ENCODE measurements at places on chromosomes 4 and X.

- DNase-seq = no peak
Observed at GRCh38 chrX:107654566-107654871, 26.2 kb downstream of the PRPS1 start.

- no peak for DNase-seq
Observed at GRCh38 chr4:38723726-38724474, 58.9 kb downstream of the TLR10 start.

DNA sequence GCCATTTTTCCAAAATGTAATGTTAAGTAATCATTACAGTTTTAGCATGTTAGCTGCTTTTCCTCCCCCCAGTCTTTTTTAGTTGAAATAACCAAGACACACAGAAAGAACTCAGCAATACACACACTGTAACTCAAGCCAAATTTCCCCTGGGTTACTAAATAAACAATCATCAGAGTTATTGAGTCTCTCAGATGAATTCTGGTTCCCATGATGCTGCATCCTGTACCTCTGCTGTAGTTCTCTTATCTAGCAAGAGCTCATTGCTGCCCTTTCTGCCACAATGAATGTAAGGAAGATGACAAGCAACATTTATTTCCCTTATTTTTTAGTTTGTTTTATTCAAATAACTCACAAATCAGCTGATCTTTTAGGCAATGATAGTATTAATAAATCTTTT, 185.1 kb downstream of the ARHGAP6 start:
- peak; percentile 64 for DNase-seq

GRCh38 chrX:69192603-69193002, 27.4 kb upstream of the PJA1 start:
- no peak for DNase-seq

DNA sequence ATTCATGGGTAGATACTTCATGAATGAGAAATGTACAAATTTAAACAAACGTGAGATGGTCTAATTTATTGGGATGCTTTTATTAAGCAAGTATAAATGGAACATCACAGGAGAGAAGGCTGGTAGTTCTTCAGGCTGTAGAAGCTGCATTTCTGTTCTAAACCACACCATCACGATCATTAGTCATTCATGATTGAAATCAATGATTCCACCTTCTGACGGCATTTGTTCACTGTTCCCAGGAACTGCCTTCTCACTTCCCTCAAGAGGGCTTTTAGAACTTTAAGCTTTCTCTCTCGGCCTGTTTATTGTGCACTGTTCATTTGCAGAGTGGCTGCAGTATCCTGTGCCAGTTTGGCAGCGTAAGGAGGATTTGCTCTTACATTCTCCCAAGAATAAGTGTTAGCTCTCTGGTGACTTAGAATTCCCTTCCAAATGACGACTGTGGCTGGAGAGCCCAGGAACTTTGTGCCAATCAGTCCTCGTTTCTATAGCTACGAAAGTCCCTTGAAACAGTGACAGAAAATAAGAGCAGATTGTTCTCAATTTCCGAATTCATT, 54.7 kb downstream of the MFAP3L start:
- no peak for DNase-seq

GRCh38 chr4:115054836-115055235, 58.6 kb downstream of the NDST4 start:
- no peak for DNase-seq

GRCh38 chr4:121324331-121324730, 56.5 kb downstream of the QRFPR start:
- DNase-seq = no peak

DNA sequence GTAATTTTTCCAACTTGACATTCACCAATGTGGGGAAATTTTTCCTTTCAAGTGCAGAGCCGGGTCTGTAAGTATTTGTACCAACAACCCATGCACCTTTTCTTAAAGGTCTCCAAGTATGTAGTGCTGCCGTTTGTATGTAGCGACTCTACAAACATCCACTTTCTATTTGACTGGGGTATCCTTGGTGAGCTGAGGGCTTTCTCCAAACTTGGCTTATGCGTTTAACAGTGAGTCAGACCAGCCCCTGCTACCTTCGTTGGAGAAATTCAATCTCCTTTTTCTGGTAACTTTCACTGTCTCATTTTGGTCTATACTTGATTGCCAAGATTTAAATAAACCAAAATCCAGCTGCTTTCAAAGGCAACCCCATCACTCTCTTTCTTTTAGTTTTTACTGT, 34.9 kb downstream of the MGST2 start:
- DNase-seq = no peak

- no peak for DNase-seq
Observed at GRCh38 chr4:4480685-4481398, 61.0 kb downstream of the STX18 start.

DNA sequence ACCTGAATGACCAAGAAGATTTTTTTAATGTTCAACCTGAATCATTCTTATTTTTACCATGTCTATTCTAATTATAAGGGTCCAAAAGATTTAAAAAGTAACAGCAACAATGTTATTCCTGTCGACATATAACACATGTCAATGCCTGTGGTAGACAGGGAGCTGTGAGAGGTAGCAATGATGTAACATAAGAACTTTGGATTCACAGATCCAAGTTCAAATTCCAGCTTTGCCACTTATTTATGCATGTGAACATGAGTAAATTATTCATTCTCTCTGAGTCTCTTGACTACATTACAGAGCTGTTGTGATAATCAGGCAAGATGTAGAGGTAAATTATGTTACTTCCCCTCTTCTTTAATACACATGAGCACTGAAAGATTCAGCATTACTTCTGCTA, 54.5 kb downstream of the KLHL8 start:
- no peak for DNase-seq

DNA sequence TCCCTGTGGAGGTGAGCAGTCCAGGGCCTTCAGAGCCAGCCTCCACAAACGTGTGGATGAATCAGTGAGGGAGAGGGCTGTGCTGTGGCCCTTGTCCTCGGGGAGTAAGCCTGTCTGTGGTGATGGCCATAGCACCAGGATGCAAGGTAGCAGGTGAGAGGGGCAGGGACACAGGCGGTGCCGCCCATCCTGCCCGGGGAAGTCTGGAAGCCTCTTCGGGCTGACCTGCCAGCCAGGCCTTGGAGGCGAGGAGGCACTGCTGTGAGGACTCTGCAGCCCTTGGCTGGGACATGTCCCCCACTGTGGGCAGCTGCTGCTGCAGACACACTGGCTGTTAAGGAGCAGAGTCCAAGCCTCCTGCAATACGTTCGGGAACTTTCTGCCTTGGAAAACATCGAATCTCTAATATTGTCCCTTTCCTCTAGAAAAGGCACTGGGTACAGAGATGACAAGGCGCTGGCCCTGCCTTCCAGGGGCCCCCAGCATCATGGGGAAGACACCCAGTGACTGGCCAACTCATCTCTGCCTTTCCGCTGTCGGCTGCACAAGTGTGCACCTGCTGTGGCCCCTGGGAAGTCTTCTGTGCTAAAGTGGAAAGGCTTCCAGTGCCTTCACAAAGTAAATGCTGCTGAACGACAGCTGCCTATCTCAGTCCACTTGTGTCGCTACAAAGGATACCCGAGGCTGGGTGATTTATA, 101.4 kb downstream of the ADRA2C start:
- DNase-seq = no peak

DNA sequence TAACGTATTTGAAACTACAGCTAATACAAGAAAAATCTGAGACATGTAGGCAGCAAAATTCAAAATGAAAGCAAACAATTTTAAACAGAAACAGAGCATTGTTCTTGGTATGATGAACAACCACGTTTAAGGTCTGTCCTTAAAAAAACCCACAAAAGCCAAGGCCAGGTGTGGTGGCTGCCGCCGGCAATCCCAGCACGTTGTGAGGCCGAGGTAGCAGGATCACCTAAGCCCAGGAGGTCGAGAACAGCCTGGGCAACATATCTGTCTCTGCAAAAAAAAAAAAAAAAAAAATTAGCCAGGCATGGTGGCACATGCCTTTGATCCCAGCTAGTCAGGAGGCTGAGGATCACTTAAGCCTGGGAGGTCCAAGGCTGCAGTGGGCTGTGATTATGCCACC, 13.7 kb downstream of the RWDD4 start:
- DNase-seq = no peak

DNA sequence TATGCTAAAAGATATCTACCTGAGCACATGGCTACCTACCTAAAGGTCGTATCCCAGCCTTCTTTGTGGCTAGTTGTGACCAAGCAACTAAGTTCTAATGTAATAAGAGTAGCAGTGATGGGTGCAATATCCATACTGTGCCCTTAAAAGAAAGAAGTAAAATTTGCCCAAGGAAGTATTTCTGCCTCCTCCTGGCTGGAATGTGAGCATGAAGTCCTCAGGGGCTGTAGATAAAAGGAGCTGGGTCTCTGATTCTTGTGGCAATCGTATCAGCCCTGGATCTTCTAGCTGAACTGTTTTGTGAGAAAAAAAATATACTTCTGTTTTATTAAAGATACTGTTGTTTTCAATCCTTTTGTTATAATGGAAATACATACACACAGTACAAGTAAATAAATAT, 217.4 kb downstream of the GPAT3 start:
- no peak for DNase-seq

DNA sequence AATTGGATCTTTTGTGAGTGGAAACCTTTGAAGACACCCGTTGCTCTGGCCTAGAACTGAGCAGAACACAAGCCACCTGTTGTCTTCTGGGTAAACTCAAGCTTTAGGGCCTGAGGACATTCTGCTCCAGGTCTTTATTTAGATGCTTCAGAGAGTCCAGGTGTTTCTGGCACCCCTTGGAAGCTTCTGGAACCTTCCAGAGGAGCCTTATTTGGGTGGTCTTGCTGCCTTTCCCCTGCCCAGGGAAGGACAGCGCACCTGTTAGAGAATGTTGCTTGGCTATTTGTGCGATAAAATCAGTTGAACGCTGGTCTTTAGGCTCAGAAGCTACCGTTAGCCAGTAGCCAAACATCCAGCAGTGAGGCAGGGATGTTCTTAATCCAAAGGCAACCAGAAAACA, 3.0 kb downstream of the ZNF275 start:
- no peak for DNase-seq

GRCh38 chr4:28006021-28006420, 1145.4 kb downstream of the STIM2 start:
- DNase-seq = no peak

DNA sequence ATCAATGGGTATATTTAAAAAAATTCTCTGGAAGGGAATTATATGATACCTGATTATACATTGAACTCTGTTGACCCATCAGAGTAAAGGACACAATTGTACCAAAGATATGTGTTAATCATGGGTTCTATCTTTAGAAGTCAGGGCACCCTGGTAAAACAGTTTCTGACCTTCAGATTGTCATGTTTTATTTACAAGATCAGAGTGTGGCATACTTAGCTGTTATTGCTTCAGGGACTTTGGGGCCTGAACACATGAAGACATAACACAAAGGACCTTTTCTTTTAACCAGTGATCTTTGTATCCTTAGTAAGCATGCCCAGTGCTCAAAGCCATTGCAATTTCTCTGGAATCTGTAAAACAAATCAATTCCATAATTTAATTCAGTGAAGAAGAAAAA, 204.8 kb upstream of the RPS6KA3 start:
- DNase-seq = no peak

- no peak for DNase-seq
Observed at GRCh38 chr4:8315435-8316250, 46.1 kb downstream of the HTRA3 start.

- no peak for DNase-seq
Observed at GRCh38 chrX:19886883-19887531, 393 bp downstream of the SH3KBP1 start.

- DNase-seq = no peak
Observed at GRCh38 chr4:10530137-10530786, 73.0 kb upstream of the ZNF518B start.

DNA sequence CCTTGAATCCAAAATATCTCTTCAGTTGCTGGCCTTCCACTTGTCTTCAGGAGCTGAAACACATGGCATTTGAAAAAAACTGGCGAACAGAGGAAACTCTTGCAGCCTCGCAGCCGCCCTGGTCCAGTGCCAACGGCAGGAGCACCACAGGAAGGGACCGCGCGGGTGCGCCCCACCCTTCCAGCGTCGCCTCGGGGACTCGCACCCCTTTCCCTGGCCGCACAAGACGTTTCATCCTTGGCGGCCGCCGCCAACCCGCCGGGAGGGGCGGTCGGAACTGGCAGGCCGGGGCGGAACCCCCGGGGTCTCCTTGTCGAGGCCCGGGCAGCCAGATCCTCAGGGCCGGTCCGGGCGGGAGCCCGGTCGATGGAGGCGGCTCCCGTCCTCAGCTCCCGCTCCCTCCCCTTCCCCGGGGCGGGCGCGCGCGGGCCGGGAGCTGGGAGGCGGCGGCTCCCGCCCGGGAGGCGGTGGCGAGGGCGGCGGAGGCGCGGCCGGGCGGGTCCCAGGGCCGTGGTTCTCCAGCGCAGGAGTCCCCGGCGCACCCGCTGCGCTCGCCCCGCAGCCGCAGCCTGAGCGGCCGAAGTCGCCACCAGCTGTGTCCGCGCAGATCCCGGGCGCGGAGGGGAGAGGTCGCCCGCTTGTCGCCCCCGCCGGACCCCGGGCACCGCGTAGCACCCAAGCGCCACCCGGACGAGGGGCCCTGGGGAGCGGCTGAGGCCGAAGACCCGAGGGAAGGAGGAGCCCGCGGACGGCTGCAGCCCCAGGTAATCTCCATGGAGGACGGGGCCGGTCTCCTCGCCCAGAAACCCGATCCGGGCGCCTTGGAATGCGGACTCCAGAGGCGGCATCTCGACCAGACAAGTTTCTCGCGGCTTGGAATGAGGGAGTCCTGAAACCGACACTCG, 886 bp upstream of the NDST3 start:
- DNase-seq = no peak

DNA sequence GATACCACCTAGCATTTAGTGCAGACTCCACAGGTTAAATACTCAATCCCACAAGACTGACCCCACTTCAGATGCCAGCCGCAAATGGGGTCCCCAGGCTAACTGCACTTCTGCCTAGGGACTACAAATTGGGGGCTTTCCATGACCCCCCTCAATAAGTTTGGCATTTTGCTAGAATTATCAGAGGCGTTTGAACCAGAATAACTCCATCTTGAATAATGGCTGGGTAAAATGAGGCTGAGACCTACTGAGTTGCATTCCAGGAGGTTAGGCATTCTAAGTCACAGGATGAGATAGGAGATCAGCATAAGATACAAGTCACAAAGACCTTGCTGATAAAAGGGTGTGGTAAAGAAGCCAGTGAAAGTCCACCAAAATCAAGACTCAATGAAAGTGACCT, 15.1 kb downstream of the RELL1 start:
- no peak for DNase-seq

DNA sequence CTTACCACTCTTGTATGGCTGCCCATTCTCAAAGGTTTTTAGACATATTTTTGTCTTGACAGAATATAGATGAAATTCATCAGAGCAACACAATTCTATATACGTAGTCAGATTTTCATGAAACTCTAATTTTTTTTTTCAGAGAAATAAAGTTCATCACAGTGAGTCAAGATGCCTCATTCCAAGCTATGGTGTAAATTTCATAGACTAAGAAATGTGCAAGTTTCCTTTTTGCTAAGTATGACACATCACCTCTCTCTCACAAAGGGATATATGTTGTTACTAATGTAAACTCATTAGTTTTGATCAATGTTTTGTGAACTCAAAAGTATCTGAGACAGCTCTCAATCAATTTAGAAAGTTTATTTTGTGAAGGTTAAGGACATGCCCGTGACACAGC, 60.4 kb upstream of the ATXN3L start:
- DNase-seq = no peak

All from NCI-H1436 (cell line).